ENCODE measurements at places on chromosomes 3 and 15.

- DNase-seq, result no peak
Observed at GRCh38 chr3:18499301-18499700, 74.2 kb upstream of the SATB1 start.

- DNase-seq, result peak; percentile 40
Observed at GRCh38 chr15:43792761-43793476, 799 bp downstream of the SERF2 start.

GRCh38 chr15:98612490-98613110 is 35.7 kb upstream of the IGF1R start:
- DNase-seq, result no peak

DNA sequence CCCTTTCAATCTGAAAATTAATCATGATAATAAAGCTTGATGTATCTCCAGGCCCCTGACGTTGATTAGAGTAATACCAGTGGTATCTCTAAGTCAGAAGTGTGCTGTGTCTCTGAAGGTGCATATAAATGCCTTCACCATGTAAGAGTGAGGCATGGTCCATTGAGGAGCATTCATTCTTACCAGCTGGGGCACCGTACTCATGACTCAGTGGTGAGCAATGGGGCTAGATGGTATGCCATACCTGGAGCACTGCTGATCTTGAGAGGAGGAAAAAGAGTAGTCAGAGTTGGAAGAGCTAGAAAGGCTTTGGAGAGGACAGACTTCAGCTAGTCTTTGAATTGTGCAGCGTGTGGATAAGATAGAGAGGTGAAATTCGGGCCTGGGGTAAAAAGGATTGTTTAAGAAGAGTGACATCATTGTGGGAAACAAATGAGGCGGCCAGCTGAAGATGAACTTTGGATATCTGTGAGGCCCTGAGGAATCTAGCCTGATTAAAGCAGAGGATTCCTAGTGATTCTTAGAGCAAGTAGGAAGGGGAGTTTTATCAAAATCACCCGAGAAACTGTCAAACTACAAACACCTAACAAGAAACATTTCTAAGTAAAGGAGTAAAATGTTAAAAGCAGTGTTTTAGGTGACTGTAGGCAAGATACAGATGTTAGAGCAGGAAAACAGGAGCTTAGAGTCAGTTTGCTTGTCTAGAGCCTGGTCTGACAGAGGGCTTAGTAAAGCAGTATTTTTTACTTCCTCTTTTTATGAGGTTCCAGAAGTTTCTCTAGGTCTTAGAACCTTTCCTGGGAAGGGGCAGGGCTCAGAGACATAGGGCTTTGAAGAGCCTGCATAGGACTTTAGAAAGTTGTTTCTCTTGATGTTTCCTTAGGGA is 13.6 kb downstream of the TMOD3 start:
- DNase-seq, result peak; percentile 34

DNA sequence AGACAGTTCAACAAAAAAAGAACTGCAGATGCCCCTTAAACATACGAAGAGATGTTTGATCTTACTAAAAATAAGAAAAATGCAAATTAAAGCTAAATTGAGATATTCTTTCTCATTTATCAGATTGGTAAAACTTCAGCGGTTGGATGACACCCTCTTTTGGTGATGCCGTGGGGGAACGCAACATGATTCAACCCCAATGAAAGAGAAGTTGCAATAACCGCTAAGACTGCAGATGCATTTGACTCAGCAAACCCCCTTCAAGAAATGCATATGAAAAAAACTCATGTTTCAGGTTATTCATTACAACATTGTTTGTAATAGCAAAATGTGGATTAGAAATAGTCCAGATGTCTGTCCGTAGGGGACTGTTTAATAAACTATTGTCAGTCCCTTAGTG is 3.6 kb downstream of the KLHL6 start:
- DNase-seq, result no peak

- no peak for DNase-seq
Observed at GRCh38 chr3:125098611-125099291, 43.0 kb upstream of the HEG1 start.

DNA sequence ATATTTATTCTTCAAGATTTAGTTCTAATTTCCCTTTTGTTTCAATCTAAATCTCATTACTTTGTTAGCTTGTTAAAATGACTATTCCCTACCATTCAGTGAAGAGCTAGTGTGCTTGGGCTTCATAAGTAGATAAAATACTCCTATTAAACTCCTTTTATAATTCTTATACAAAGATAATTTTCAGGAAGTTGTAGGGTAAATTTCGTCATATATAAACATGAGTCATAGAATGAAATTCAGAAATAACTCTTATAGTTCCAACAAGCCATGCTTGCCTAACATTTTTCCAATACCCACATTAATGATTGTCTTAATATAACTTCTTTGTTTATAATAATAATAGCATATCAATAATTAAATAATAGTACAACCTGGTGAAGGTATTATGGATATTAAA is 407.3 kb downstream of the NAALADL2 start:
- DNase-seq, result peak; percentile 32

DNA sequence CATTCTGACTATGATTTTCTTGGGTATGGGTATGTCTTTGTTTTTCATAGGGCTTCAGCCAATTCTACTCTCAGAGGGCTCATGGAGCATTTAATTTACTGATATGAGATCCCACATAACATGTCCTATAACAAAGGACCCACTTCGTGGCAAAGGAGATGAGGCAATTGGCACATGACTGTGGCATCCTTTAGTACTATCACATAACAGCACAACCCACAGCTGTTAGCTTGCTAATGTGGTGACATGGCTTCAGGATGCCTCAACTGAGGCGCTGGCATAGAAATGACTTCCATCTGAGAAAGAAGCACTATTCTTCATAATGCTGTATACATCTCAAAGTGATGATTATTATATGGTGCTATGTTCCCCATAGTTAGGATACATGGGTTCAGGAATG is 48.1 kb upstream of the RFX7 start:
- peak; percentile 22 for DNase-seq

DNA sequence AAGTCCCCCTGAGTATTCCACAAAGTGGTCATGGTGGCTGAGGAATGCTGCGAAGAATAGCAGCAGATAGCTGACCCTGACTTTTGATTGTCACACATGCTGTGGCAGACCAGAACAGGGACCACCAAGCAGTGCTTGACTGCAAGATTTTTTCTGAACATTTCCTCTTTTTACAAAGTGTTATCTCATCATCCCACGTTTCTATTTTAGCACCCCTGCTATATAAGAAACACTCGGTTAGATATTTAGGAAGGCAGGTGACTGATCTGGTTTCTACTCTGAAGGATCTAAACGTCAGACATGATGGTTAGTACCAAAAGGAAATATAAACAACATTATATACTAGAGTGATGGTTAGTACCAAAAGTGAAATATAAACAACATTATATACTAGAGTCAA is 9.1 kb downstream of the SLC25A26 start:
- DNase-seq, result no peak

- DNase-seq, result no peak
Observed at GRCh38 chr3:56468184-56469106, at the start of gene ERC2. Gene ERC2 (minus strand): TSS chr3:56468467.

GRCh38 chr3:178446059-178446458 is 90.2 kb upstream of the KCNMB2 start:
- DNase-seq, result no peak

DNA sequence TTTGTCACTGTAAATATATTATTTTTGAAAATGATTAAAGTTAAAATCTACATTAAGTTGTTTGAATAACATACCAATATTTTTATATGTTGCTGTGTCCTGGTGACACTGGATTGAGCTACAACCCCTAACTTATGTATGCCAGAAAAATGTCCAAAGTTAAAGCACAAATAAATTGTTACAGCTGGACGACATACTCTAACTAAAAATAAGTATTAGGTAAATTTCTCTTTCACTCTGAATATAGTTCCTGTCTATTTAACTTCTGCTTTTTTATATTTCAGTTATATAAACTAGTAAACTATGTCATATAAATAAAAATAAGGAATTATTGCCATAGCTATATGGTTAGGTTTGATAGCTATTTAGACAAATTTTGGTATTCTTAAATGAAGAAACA is 118.5 kb upstream of the SAMMSON start:
- no peak for DNase-seq

GRCh38 chr3:161081633-161082032 is 23.5 kb downstream of the B3GALNT1 start:
- no peak for DNase-seq

DNA sequence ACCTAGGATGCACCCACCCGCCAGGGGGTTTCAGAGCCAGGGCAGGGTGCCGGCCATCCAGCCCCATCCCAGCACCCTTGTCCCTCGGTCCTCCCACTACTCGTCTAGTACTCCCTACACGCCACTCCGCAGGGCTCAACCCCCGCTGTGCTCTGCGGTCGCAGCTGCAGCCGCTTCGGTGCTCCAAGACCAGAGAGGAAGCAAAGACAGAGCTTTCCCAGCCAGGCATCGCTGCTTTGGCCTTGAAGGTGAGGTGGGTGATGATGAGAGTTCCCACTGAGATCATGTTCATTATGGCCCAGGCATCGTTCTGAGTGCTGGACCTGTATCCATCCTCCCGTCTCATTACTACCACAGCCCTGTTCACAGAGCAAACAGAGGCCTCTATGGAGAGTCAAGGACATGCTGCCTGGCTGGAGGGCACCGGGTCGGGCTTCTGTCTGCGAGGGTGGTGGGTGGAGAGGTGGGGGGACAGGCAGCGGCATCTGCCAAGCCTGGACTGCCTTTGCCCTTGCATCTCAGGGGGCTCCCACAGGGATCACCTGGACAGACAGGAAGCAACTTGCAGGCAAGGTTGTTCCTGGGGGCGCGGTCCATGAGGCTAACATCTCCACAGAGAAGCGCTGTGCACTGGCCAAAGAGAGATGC is 66.9 kb downstream of the KLF13 start:
- no peak for DNase-seq

DNA sequence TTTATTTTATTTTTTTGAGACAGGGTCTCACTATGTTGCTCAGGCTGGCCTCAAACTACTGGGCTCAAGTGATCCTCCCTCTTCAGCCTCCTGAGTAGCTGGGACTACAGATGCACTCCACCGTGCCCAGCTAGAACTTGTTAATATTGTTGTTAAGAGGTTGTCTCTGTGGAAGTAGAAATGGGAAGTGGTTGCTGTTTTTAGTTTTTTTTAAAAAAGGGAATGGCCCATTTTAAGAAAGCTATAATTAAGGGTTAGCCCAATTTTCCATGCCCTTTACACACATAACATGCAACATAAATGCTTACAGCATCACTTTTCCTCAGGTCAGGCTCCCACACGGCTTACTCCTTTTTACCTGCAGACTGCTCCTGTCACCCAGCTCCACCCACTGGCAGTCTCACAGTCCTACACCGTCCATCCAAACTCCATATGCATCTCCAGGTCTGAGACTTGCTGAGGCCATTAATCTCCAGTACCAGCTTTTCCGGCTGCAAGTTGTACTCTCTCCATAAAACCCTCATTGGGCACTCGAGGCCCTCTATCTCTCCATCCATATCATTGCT is 19.8 kb downstream of the MORC1 start:
- no peak for DNase-seq

GRCh38 chr3:63992516-63993209 is 30.6 kb downstream of the PSMD6 start:
- DNase-seq, result no peak

- no peak for DNase-seq
Observed at GRCh38 chr3:23256741-23257435, 53.8 kb downstream of the UBE2E2 start.

GRCh38 chr3:58321791-58322190 is 10.9 kb upstream of the PXK start:
- DNase-seq, result no peak

DNA sequence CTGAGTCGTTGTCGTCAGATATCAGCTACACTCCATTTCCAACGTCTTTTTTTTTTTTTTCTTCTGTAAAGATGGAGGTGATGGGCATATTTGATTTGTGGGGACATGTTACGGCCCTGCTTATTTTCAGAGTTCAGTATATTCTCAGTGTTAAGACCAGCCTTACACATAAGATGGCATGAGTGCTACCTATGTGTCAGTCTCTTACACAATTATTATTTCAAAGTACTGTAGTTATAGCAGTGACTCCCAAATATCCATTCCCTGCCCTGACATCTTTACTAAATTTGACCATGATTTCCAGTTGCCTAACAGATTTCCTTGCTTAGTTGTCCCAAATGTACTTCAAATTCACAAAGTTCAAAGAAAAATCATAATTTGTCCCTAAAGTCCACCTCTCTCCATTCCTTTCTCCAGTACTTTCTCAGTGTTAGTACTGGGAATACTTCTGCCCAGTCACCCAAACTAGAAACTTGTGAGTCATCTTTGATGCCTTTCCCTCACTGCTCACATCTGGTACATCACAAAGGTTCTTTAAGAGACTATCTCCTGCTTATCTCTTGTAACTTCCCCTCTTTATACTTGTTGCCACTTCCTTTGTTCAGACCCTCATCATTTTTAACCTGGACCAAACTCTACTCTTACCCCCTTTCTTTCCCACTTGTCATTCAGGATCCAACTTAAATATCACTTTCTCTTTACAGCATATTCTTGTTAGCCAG is 67.0 kb downstream of the ZNF609 start:
- DNase-seq, result peak; percentile 68

GRCh38 chr15:99956820-99957641 is 223.8 kb upstream of the LYSMD4 start:
- no peak for DNase-seq

- DNase-seq, result peak; percentile 9
Observed at GRCh38 chr3:88000853-88001252, 58.0 kb downstream of the CGGBP1 start.

DNA sequence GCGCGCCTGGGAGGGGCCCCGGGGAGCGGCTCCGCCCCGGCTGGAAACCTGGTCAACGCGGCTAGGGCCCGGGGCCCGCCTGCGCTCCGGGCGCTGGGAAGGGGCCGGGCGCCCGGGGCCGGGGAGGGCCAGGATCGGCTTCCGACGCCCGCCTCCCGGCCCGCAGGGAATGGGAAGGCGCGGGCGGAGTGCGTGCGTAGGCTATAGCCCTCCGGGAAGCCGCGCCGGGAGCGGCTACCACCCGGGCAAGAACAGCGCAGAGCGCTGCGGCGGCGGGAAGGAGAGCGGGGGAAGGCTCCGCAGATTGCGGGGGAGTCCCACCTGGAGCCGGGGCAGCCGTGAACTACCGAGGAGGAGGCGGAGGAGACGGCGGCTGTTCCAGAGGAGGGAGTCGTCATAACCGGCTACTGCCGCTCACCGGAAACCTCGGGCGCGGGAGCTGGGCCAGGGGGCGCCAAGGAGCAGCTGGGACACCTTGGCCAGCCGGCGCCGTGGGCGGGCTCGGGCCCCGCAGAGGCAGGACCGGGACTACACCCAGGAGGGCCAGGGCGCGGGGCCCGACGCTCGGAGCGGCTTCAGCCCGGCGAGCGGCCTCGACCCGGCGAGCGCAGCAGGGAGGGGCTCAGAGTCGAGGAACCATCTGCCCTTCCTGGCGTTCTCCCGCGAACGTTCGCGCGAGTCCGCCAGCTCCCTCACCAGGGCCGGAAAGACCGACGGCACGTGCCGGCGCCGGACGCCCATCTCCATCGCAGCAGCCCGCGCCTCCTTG is at the start of gene EOGT:
Gene EOGT (minus strand): TSS at position 432 of the 769 bp plus-strand sequence. CDS start 3,838 bp downstream, outside the sequence.
- DNase-seq, result peak; percentile 85

DNA sequence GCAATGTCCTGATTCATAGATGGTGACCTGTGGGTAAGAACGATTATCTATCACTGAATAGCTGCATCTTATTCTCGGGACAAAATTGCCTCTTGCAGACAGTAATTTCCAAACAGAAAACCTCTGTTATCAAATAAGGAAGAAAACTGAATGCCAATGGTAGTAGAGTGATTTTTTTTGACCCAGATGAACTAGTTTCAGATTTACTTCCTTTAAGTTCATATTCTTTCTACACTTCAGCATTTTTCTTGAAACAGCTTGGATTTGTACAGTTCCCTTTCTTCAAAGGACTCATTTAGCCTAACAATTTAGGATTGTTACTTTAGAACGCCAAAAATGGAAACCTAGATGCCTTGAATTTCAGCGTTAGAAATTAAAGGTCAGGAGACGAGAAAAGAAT is 14.6 kb downstream of the ETV5 start:
- no peak for DNase-seq

Data from LHCN-M2 (cell line).